Renal cortex interstitium (tissue), 15 donors: ENCODE measurements at places on chromosomes 2 and 18.

- no peak for DNase-seq
Measured at GRCh38 chr2:114684403-114684802, 242.0 kb downstream of the DPP10 start.

GRCh38 chr18:58208207-58208932 is 164.3 kb downstream of the NEDD4L start:
- no peak for DNase-seq

DNA sequence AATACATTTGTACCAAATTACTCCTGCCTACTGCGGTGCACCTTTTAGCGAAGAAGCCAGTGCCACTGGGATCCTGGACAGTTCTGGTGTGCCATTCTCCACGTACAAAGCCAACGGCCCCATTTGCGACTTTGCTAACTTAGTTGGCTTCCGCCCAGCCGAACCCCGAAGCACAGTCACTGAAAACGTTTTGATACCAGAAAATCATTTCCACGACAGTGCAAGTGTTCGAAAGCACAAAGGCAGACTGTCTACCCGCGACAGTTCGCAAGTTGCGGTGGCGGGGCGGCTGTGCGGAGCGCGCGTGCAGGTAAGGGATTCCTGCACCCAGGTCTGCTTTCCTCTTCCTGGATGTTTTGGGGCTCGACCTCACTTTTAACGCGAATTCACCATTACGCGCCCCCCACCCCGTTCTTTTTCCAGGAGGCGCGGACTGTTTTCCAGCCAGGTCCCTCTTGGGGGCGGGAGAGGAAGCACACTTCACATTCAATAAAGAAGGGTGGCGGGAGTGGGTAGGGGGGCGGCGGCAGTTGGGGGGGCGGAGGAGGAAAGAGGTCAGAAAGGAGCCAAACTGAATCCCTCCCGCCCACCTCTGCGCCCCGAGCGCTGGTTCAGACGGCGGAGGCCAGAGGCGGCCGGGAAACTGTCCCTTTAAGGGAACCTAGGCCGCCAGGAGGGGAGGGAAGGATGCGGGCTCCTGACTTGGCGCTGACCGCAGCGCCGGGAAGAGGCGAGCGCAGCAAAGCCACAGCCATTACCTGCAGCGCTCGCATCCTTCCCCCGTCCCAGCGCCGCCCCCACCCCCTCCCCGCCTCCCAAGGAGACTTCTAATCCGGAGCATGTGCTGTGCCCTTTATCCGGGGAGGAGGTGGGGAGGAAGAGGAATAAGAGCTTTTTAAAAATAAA is 107.4 kb upstream of the KCTD1 start:
- DNase-seq, result no peak

GRCh38 chr2:68774569-68775271 is 40.1 kb downstream of the ARHGAP25 start:
- DNase-seq, result peak; percentile 33

DNA sequence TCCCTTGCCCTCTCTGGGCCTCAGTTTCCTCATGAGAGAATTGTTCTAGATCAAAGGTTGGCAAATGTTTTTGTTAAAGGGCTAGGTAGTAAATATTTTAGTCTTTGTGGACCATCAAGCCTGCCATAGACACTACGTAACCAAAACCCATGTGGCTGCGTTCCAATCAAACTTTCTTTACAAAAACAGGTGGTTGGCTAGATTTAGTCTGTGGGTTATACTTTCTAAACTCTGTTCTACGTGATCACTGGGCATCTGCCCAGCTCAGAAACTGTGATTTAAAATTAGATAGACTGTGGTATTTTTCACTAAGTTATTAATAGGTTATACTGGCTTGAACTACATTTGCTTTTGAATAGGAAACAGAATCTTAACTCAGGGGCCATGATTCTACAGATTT is 149.8 kb upstream of the DCC start:
- DNase-seq, result no peak

DNA sequence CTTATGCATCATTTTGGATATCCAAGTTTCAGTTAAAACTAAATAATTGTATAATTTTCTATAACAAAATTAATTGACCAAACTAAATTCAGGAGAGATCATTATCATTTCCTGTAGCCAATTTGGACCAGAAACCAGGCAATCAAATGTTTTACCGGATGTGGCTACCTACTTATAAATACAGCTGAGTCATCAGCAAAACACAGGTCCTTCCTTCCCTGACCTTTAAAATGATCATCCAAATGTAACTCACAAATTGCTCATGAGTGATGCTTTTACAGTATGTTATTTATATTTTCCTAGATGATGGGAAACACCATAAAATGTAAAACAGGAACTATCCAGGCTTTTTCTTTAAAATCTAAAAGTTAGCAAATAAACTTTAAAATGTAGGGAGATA is 133.7 kb downstream of the CBLN2 start:
- no peak for DNase-seq

DNA sequence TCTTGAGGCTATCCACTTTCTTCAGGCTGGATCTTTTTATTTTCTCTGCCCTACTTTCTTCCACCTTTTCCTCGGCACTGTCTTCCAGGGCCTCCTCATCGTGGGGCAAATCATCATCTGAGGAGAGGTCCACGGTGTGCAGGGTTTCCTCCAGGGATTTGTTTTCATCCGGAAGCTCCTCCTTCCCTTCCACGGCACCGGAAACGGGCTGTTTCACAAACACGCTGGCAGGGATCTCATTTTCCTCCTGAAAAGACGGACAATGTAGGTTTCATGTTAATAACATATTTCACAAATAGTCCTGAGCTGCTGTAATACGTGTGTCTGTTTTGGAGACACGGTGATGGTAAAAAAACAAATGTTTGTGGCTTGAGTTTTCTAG is 10.4 kb downstream of the CAVIN2 start:
- DNase-seq, result no peak

- DNase-seq, result no peak
Measured at GRCh38 chr18:79400091-79400590, 4.4 kb downstream of the NFATC1 start.

DNA sequence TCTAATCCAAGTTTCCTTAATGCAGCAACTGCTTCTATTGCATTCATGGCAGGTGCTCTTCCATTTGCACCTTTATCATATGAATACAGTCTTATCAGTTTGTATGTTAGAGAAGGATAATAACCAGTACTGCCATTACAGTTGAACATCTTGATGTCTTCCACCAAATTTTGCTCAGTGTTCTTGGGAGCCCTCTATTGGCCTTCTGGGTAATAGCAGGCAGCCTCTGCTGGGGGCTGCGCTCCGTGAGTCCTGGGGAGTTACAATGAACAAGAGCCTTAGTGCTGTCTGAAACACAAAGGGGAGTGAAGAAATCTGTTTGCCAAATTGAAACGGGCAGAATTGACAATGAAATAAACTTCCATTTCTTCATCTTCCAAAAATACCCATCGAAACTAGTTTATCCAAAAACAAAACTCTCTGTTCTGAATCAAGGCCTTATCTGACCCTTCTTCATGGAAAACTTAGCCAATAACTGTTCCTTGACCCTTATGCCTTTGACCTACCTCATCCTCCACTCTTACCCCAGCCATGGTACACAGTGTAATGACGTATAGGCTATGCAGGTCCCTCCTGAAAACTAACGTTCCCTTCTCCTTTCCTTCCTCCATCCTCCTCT is 79.9 kb downstream of the ALK start:
- no peak for DNase-seq

- DNase-seq, result no peak
Measured at GRCh38 chr2:81061016-81061415, 756.5 kb upstream of the LRRTM1 start.

- no peak for DNase-seq
Measured at GRCh38 chr2:230256733-230257332, 31.3 kb downstream of the SP140 start.

GRCh38 chr2:120231974-120232635 is 8.9 kb upstream of the TMEM185B start:
- DNase-seq, result no peak

DNA sequence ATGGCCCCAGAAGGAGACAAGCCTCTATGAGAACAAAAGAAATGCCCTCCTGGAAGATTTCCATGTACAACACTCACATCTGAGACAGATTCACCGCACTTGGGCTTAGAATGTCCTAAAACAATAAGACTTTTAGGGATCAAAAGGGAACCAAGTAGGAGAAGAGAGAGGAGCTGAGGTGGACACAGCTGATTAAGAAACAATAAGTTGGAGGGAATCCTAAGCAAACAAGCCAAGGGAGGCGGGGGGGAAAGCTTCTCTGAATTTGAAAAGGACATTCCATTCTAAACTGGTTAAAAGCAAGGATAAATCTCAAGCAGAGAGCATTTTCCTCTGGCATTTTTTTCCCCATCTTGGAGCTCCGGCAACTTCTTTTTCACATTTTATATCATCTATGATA is 9.9 kb downstream of the ACVR1 start:
- DNase-seq, result no peak

- no peak for DNase-seq
Measured at GRCh38 chr2:3520591-3520990, 1.3 kb upstream of the ADI1 start.

DNA sequence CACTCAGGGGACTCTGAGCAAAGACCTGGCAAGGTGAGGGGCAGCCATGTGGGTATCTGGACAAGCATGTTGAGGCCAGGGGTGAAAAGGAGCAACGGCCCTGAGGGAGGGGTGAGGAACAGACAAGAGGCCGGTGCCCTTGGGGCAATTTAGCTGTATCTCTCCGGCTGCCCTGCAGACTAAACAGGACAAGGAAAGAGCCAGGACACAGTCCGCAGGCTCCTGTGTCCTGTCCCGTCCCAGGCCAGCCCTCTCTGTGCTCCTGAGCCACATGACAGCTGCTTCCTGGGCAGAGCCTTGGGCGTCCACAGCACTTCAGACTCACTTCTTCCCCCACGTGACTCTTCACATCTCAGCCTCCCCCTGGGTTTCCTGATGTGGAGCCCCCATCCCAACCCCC is 206.1 kb downstream of the KLHL29 start:
- DNase-seq, result no peak

DNA sequence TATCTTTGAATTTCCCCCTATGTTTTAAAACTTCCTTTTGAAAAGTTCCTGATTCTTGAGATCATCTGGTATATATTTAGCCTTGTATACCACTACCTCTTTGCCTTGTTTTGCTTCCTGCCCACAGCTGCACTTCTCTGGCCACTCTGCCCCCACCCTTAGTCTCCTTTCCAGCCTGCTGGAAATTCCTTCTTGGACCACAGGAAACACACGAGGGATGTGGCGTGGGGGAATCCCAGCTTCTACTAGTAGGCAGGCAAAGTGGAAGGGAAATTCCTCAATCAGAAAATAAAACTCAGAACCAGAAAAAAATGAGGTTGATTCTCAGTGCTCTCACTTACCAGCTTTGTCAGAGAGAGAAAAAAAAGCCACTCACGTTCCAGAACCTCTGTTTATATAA is 13.4 kb downstream of the IL18RAP start:
- no peak for DNase-seq

- no peak for DNase-seq
Measured at GRCh38 chr2:237754182-237754581, 44.4 kb upstream of the RBM44 start.

- DNase-seq, result no peak
Measured at GRCh38 chr2:197889041-197889440, 84.6 kb downstream of the PLCL1 start.

DNA sequence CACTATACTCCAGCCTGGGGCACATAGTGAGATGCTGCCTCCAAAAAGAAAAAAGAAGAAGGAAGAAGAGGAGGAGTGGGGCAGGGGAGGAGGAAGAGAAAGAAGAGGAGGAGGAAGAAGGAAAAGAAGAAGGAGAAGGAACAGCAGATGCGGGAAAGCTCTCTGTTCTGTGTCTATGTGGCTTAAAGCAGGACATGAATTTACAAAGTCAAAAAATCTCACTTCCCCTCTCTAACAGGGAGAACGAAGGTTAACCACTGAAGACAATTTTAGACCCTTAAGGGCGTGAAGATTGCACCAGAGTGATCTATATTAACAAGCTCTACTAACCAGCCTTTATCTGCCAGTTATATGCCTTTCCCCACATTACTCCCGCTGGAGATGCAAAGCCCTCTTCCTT is 258.9 kb downstream of the METTL4 start:
- DNase-seq, result no peak

DNA sequence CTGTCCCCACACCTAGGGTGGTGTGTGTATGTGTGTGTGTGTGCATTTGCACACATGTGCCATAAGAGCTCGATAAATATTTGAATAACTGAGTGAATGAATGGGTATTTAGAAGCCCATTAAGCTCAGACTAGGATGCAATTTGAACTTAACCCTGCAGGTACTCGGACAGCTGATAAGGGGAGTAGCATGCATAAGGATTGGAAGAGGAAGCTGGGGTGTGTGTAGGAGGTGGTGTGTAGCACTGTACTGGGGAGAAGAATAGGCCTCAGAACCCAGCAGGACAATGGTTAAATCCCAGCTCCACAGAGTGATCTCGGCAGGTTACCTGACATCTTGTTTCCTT is 1.8 kb upstream of the KCNF1 start:
- DNase-seq, result no peak

- peak; percentile 62 for DNase-seq
Measured at GRCh38 chr2:58427572-58428095, 186.5 kb upstream of the FANCL start.

GRCh38 chr2:190802626-190803209 is 77.9 kb upstream of the GLS start:
- no peak for DNase-seq

DNA sequence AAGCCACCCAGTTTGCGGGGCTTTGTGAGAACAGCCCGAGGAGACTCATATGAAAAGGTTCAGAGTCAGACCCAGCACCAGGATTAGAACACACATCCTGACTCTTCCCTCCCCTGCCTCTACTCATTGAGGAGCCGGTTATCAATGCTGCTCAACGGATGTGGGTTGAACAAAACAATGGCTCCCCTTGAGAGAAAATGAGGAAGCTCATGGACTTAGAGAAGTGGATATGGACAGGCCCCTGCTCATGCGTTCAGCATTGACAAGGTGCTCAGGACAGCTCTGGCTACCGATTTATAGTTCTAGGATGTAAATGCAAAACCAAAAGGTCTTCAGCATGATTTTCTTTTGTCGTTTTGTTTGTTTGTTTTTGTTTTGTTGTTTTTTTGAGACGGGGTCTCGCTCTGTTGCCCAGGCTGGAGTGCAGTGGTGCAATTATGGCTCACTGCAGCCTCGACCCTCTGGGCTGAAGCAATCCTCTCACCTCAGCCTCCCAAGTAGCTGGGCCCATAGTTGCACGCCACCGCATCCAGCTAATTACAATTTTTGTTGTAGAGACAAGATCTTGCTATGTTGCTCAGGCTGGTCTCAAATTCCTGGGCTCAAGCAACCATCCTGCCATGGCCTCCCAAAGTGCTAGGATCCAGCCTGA is 32.0 kb upstream of the AGAP1 start:
- no peak for DNase-seq

- no peak for DNase-seq
Measured at GRCh38 chr2:146429366-146429765, 1415.5 kb upstream of the ACVR2A start.

- DNase-seq, result no peak
Measured at GRCh38 chr2:64770781-64771334, 117.1 kb upstream of the SERTAD2 start.

DNA sequence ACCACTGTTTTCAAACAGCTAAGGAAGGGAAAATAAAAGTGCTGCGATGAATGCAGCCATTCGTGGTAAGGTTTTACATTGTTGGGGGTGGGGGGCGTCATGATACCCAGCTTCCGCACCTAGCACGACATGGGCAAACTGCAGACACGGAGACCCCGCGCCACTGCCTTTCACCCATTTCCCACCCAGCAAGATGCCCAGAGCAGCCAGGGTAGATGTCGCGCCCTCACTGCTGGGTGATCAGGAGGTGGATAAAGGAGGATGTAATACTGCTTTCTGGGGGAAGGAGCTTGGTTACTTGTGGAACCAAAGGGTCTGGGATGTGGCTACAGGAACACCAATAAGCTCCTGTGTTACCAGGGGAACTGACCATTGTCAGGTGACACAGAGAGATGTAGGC is 138.4 kb downstream of the ZNF516 start:
- DNase-seq, result no peak
